AG20443 (cell line): ENCODE measurements at places on chromosomes 6 and 20.
A peak's percentile ranks its signal among the peaks of the same experiment; 100 is the strongest.

GRCh38 chr6:62174548-62174947 lies 111.5 kb downstream of the KHDRBS2 start:
- no peak for DNase-seq

- DNase-seq: no peak
These were observed 31.0 kb upstream of the ZNFX1 start for GRCh38 chr20:49308875-49309274.

- no peak for DNase-seq
These were observed 126.3 kb upstream of the HEY2 start for GRCh38 chr6:125623085-125623484.

DNA sequence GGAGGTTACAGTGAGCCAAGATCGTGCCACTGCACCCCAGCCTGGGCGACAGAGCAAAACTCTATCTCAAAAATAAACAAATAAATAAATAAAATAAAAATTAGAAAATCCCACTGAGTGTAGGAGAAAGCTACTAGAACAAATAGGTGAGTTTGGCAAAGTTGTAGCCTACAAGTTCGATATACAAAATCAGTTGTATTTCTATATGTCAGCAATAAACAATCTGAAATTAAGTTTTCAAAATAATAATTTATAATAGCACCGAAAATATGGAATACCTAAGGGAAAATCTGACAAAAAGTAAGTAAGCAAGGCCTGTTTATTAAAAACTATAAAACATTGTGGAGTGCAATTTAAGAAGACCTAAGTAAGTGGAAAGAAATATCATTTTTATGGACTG lies 5.1 kb upstream of the DEFB118 start:
- DNase-seq: no peak

- peak; percentile 32 for DNase-seq
These were observed 12.8 kb upstream of the DNAAF9 start for GRCh38 chr20:3420211-3420707.

- DNase-seq: no peak
These were observed 8.9 kb upstream of the FITM2 start for GRCh38 chr20:44319839-44320422.

DNA sequence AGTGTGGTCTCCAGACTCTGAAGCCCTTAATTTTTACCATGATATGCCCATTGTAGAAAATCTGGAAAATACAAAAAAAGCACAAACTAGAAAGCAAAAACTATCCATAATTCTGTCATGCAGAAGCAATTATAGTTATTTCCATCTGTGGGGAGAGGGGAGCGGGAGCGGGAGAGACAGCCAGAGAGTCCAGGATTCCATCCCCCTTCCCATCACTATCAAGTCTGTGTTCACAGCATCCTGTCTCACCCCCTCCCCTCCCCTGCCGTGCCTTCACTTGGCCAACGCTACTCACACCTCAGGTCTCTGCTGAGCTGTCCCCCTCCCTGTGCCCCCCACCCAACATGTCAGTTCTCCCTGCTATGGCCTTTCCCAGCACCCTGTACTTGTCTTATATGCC lies 14.5 kb downstream of the RIMS4 start:
- DNase-seq: no peak

- DNase-seq: no peak
These were observed 53.1 kb upstream of the ARMC2 start for GRCh38 chr6:108795122-108795521.

GRCh38 chr20:33162753-33163152 lies 5.2 kb upstream of the BPIFA2 start:
- no peak for DNase-seq

DNA sequence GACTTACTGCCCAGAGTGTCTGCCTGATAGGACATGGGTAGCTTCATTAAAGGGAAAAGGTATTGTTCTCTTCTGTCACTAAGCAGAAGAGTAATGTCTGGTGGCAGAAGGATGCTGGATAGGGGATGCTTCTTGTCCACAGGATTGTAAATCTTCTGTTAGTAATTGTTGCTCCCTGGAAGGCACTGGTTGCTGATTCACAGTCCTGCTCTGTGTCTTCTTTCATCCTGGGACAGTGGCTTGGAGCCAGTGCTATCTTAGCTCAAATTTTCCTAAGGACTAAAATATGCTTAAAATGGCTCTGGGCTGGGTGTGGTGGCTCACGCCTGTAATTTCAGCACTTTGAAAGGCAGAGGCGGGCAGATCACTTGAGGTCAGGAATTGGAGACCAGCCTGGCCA lies 48.0 kb downstream of the SYTL3 start:
- peak; percentile 84 for DNase-seq

- DNase-seq: no peak
These were observed 210.2 kb downstream of the MMUT start for GRCh38 chr6:49252901-49253300.

DNA sequence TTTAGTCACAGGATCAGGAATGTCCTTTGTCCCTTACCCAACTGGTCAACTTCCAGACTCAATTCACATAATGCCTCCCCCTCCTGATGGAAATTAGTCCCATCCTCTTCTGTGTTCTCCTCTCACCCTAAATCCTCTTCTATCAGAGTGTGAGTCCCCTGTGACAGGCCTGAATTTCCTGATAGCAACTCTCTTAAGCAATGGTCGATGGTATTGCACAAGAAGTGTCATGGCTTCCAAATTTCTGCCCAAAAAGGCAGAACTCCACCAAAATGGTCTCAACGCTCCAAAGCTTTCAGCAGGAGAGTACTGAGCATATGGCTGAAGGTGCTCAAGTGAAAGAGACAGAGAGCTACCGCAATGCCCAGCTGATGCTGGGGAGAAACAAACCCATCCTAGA lies 2.4 kb downstream of the PREP start:
- no peak for DNase-seq

GRCh38 chr6:136593748-136594490 lies 43.7 kb upstream of the MAP7 start:
- DNase-seq: peak; percentile 85

DNA sequence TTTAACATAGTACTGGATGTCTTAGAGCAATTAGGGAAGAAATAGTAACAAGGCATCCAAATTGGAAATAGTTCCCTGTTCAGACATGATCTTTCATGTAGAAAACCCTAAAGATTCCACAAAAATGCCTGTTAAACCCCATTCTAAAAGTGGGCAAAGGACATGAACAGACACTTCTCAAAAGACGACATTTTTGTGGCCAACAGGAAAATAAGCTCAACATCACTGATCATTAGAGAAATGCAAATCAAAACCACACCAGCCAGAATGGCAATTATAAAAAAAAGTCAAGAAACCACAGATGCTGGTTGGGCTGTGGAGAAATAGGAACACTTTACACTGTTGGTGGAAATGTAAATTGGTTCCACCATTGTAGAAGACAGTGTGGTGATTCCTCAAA lies 109.9 kb upstream of the MOCS1 start:
- DNase-seq: no peak

DNA sequence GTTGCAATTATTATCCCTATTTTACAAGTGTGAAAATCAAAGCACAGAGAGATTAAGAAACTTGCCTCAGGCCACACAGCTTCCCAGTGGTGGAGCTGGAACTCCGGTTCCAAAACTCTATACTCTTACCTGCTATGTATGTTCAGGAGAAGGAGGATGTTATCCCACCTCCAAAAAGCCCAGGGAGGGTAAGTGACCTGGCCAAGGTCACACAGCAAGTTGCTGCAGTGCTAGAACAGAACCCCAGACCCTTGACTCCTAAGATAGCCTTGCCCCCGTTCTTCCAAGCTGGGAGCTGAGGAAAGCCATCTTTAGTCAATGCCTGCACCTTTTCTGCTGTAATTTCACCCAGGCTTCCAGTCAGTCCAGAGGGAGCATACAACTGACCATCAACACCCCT lies 42.3 kb downstream of the BPIFB1 start:
- DNase-seq: no peak

- no peak for DNase-seq
These were observed 39.7 kb upstream of the CARMIL1 start for GRCh38 chr6:25239498-25239897.

- peak; percentile 28 for DNase-seq
These were observed 183.1 kb downstream of the MOXD1 start for GRCh38 chr6:132218059-132218696.

GRCh38 chr6:74871757-74872156 lies 334.1 kb downstream of the COL12A1 start:
- DNase-seq: no peak

GRCh38 chr20:49676581-49677291 lies 36.9 kb downstream of the B4GALT5 start:
- peak; percentile 54 for DNase-seq

DNA sequence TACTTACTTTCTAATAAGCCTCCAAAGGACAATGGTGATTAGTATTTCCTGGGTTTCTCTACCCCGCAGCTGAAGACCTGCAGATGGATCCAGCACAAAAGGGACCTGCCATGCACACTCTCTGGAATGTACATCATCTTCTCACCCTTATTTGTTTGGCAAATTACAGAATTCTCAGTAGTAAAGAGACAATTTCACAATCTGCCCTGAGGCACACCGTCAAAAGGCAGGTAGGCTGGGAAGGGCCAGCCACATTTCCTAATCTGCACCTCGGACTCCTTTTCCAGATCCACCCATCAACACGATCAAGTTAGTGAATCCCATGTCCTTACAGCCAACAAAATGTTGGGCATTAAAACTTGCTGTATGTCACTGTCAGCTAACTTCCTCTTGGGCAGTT lies 4.9 kb downstream of the OVOL2 start:
- no peak for DNase-seq

DNA sequence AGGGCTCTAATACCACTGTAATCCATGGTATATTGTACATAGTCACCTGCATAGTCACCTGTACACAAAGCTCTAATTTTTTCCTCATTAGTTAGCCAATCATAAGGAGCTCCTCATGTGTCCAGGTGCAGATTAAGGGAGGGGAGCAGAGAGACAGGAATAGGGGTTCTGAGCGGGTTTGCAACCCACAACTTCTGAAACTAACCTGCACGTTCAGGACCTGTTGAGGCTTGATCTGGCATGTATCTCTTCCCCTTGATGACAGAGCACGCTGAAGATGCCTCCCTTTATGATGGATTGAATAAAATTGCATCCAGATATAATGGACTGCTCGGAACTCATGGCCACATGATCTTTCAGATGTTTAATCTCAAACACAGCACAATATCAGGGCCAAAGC lies 179.4 kb upstream of the PRND start:
- DNase-seq: no peak

- peak; percentile 23 for DNase-seq
These were observed 496.0 kb upstream of the MARCKS start for GRCh38 chr6:113361014-113361645.

GRCh38 chr20:32898729-32899128 lies 40.0 kb downstream of the EFCAB8 start:
- peak; percentile 88 for DNase-seq

DNA sequence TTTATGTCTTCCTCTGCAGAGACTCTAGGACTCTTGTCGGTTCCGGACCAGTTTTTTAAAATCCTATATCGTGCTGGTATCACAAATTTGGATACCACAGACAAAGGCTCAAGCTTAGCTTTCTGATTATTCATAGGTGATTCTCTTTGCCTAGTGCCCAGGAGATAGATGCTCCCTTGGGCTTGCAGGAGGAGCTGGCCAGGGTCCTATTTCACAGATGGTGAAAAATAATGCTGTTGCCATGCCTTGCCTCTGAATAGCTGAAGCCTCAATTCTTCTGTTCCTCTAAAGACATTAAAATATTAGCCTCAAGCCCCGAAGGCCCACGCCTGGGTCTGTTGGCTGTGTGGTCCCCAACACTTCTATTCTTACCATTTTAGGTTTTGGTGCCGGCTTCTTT lies 123.9 kb upstream of the BACH2 start:
- no peak for DNase-seq

DNA sequence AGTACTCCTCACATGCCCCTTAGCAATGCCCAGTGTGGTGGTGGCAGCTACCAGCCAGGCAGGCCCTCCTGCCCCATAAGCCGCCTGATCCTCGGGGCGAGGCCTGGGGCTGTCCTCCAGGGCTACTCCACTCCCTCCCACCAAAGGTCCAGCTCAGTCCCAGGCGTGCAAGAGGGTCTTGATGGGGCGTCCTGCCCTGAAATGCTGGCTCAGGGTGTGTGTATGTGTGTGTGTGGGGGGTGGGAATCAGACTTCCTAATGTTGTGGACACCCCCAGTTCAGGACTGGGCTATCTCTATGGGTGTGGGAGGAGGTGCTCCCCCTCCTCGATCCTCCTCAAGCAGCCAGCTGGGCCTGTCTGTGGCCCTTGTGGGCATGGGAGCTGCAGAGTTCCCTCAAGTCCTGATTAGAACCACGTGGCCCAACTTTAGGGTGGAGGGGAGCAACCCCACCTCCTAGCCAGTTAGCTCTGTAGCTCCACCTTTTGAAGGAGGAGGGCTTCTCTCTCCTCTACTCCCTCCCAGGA lies 7.5 kb downstream of the HSPA12B start:
- no peak for DNase-seq

DNA sequence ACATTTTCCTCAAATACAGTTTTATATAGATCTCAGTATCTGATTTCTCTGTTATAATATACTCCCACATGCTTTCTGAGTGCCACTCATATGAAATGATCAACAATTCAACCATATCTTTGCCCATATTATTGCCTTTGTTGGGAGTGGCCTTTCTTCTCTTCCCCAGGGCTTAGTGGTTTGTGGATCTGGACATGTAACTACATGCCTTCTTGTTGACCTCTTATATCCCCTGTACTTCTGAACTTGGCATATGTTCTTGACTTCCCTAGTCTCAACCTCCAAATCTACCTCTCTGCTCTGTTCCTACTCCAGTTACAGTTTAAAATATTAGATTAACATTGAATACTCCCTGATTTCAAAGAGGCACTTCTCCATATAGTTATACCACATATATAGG lies 34.3 kb upstream of the PRIM2 start:
- DNase-seq: no peak

DNA sequence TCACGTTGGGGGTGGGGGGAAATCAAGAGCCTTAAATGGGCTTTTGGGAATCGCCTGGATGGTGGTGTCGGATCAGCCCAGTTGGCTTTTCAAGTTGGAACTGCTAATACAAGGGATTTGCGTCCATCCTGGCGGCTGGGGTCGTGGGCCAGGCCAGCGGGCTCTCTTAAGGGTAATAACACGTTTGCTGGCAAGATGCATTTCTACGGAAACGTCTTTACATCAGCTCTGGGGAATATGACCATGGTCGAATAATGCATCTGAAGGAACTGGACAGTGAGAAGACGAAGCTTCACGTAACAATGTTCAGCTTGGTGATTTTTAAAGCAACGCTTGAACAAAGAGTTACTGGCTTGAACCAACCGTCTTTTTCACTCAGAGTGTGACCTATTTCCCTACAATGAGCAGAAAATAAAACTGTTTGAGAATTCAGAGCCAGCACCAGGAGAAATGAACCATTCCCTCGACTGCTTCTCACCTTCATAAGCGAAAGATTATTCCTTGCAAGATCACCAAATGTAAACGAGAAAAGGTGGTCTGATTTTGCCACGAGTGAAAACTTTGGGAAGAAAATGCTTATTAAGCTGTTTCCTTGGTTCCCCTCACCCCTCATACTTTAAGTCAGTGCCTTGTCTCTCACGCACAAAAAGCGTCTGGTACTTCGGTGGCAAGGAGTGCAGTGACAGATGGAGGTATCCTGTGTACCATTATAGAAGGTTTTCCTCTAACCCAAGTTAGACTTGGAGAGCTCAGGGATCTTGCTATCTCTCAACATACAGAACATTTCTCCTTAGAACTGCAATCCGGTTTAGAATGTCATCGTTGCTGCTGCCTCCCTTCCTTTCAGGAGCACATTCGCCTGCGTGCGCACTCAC lies 1.4 kb upstream of the MARCKS start:
- peak; percentile 20 for DNase-seq
